EH (cell line): ENCODE measurements at places on chromosomes 13 and 19.

- DNase-seq, result no peak
These were observed 53.9 kb downstream of the FNDC3A start for GRCh38 chr13:49029570-49029969.

- DNase-seq, result no peak
These were observed 8.0 kb upstream of the KRTDAP start for GRCh38 chr19:35498220-35498619.

GRCh38 chr13:71067165-71067815, 799.7 kb downstream of the DACH1 start:
- no peak for DNase-seq

DNA sequence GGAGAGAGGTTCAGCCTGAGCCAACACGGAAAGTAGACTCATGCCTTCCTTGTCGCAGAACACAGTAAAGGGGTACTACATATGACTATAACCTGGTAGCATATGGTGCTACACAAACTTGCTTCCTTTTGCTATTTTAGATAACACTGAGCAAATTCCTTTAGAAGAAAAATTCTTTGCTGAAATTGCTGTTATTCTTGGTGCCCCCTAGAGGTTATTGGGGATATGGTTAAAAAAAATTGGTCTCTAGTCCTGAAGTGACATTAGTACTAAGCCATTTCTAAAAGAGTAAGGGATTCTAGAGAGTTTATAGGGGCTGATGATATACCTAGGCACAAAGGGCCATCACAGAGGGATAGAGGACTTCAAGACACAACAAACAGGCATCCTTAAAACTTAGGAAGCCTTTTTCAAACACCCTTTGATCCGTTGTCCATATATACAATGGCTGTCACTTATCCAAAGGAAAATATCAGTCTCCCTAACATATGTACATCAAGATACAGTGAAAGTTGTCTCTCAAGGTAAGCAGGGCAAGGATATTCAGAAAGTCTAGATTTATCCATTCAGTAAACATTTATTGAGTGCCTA, 13.9 kb upstream of the HS6ST3 start:
- DNase-seq, result peak; percentile 33

GRCh38 chr19:1241417-1242095, at the start of gene ATP5F1D:
TSS of gene ATP5F1D (plus strand) at chr19:1241751. CDS start at chr19:1241851, 100 bp downstream.
- DNase-seq, result peak; percentile 95

DNA sequence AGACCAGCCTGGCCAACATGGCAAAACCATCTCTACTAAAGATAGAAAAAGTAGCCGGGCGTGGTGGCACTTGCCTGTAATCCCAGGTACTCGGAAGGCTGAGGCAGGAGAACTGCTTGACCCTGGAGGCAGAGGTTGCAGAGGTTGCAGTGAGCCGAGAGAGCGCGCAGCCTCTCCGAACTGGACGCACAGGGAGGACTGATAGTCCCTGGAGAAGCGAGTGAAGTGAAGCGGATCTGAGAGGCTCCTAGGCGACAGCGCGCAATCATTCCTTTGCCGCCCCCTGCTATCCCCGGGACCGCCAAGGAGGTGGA, 233 bp downstream of the ZNF561 start:
- no peak for DNase-seq

- DNase-seq, result no peak
These were observed 50.3 kb upstream of the ATP11A start for GRCh38 chr13:112639521-112639920.
